ENCODE measurements at places on chromosomes 1 and 21.

- no peak for DNase-seq
Observed at GRCh38 chr1:205595435-205595834, 36.4 kb downstream of the ELK4 start.

- DNase-seq, result no peak
Observed at GRCh38 chr21:39631842-39632562, 19.3 kb downstream of the B3GALT5 start.

DNA sequence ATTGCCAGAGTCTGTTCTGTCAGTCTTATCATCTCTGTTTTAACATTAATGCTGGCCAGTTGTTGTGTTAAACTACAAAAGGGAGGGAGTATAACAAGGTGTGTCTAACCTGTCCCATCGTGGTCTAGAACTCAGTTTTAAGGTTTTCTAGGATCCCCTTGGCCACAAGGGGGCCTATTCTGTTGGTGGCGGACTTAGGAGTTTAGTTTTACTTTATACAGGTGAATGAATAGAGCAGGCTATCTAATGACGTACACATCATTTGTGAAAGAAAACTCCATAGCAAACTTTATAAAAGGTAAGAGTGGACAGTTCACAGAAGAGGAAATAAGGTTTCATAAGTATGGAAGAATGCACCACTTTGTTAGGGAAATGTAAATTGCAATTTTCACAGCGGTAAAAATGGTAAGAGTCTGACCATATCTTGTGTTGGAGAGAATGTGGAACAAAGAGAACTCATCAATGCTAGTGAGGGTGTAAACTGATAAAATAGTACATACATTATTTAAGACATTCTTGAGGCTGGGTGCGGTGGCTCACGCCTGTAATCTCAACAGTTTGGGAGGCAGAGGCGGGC lies 2.5 kb upstream of the ATF6 start:
- no peak for DNase-seq

DNA sequence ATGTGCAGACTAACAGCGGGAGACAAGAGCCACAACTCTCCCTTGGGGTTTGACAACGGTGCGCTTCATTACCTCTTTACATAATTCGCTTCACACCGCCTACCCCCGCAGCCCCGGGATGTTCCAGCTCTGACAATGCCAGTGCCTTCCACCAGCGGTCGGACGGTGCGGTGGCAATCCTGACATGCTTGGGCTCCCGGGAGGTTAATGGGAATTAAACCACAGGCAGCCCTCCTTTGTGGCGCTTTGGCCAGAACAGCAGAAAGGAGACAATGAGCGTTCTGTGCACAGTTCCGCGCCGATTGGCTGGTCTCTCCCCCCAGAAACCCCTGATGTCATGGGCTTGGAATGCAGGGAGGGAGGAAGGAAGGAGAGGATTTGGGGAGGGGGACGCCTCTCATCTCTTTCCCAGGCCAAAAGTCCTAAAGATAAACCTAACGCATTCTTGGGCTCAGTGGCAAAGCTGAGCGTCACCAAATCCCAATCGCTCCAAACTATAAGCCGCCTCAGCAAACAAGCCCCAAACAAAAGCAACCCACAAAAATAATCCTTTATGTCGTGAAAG lies 1.3 kb downstream of the CNN3 start:
- peak; percentile 15 for DNase-seq

DNA sequence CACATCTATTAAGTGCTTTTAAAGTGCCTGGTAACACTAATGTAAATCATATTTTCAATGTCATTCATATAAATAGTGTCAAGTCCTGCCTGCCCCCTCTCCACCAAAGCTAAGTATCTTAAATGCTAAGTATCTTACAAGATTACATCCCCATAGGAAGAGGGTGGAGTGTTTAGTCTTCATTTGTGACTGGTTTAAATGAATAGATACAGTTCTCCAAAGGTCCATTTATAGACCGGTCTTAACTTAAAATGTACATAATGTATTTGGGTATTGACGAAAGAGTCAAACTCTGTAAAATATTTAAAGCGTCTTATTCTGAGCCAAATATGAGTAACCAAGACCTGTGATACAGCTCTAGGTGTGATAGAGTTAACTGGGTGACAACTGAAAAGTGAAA lies 60.2 kb downstream of the POU2F1 start:
- no peak for DNase-seq

- no peak for DNase-seq
Observed at GRCh38 chr1:84686223-84686622, 4.0 kb downstream of the SSX2IP start.

- no peak for DNase-seq
Observed at GRCh38 chr21:46080171-46081021, 17.5 kb upstream of the COL6A2 start.

DNA sequence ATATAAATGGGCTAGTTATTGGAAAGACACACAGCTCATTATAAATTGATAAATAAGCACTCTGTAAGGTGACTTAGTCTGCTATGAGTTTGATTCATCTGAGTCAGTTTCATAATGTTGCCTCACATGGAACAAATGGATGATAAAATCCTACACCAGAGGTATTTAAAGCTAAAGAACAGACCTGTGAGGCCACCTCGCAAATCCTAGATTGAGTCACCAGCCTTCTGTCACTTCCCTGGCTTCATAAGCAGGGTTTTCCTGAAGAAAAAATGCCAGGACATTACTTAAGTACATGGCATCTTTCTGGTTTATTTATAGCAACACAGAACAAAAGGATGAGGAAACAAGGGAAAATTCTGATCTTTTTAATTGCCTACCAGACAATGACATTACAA lies 18.4 kb downstream of the CD2 start:
- no peak for DNase-seq

- DNase-seq, result no peak
Observed at GRCh38 chr1:36663772-36664430, 181.2 kb upstream of the CSF3R start.

- no peak for DNase-seq
Observed at GRCh38 chr1:53378061-53378460, 50.2 kb upstream of the LRP8 start.

GRCh38 chr1:245855846-245856730 lies 651.0 kb downstream of the SMYD3 start:
- no peak for DNase-seq

- no peak for DNase-seq
Observed at GRCh38 chr21:22763442-22763841, 1765.2 kb downstream of the NCAM2 start.

DNA sequence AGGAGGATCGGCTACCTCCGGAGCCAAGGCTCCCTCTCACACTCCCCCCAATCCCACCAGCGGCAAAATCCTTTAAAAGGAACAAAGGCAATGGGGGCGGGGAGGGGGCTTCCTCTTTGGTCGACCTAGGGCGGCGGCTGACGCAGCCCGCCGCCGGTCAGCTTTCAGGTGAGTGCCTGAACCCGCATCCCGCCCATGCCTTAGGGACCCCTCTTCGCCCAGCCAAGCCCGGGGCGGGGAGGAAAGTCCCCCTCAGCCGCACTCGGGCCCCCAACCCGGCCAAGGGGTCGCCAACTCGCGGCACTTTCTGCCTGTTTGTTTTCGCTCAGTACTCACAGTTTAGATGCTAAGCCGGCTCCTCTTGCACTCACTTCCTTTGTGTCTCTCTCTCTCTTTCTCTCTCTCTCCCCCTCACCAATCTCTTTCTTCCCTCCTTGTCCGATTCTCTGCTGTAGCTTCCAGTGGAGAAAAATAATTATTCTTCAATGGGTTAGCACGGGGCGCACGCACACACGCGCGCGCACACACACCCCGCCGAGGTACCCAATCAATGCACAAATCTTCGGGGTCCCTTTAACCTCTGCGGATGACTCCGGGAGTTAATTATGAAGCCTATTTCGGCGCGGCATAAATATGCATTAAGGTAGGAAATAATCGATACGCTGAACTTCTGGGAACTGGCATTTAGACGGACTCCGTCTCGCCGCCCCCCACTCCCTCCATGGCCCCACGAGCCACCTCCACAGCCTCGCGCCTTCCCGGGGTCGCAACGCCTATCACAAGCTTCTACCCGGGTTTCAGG lies at the start of gene BLACAT1:
Gene BLACAT1, minus strand, starts transcription at position 465 of the 802 bp plus-strand sequence.
- DNase-seq, result no peak

GRCh38 chr1:56531624-56532349 lies 47.6 kb downstream of the PLPP3 start:
- no peak for DNase-seq

- DNase-seq, result no peak
Observed at GRCh38 chr1:71324671-71325267, 243.9 kb upstream of the ZRANB2 start.

DNA sequence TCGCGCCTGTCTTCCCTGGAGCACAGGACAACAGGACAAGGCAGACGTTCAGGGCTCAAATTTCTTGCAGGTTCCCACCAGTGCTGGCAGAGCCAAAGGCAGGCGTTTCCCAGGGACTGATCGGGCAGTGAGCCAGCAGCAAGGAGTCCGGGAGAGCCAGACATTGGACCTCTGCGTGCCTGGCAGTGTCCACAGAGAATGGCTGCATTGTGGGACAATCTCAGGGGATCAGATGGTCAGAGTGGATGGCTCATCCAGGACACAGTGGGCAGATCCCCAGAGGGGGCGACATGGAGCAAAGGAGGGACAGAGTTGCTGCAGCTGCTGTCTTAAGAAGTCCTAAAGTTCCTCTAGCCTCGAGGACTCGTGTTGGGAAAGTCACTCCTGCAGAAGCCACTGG lies 4.6 kb downstream of the TMEM63A start:
- peak; percentile 19 for DNase-seq

GRCh38 chr1:63189677-63190076 lies 132.7 kb upstream of the FOXD3 start:
- DNase-seq, result peak; percentile 18

GRCh38 chr1:226670073-226670472 lies 69.0 kb downstream of the ITPKB start:
- DNase-seq, result no peak

- DNase-seq, result no peak
Observed at GRCh38 chr1:203046984-203047630, 20.8 kb downstream of the PPFIA4 start.

DNA sequence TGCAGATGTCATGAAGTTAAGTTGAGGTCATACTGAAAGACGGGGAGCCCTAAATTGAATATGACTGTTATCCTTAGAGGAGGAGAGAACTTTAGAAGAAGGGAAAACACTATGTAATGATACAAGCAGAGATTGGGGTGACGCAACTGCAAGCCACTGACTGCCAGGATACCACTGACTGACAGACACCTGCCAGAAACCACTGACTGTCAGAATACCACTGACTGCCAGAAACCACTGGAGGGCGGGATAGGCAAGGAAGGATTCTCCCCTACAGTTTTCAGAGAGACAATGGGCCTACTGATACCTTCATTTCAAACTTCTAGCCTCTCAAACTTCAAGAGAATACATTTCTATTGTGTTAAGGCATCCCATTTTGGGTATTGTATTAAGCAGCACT lies 388.7 kb downstream of the USH2A start:
- no peak for DNase-seq

- no peak for DNase-seq
Observed at GRCh38 chr1:222058249-222058648, 316.4 kb upstream of the DUSP10 start.

DNA sequence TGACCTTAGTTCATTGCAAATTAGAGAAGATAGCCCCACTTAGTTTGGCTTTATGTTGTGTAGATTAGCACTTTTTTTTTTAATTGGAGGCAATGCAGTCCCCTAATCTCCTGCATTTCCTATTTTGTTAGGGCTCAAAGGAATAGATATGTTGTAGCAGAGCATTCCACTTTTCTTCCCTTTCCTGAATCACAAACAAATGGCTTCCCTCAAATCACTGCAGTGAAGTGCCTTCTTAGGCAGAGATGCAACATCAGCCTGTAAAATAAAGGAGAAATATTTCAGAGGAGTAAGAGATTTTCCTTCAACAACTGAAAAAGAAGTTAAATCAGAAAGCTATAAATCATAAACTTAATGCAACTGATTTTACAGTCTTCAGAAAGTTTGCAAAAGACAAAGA lies 271.8 kb upstream of the C1orf105 start:
- DNase-seq, result no peak

- no peak for DNase-seq
Observed at GRCh38 chr1:244047621-244048255, 3.3 kb upstream of the ZBTB18 start.

DNA sequence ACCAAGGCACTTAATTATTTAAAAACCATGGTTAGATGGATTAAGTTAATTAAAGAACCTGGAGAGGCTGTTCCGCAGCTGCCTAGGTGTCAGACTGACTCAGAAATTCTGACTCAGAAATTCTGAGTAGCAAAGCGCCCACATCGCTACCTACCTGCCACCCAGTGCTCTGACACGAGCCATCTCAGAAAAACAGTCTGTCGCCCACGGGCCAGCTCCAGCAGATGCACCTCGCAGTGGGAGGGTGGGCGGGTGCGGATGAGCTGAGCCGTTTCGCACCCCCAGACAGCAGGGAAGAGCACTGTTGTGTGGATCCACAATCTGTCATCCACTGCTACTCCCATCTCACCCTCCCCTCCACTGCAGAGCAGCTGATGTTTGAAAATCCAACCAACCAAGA lies 13.5 kb downstream of the KCNK1 start:
- DNase-seq, result no peak

GRCh38 chr1:237219751-237220642 lies 178.0 kb downstream of the RYR2 start:
- DNase-seq, result no peak

- DNase-seq, result no peak
Observed at GRCh38 chr21:32958288-32959002, 67.3 kb upstream of the OLIG2 start.

GRCh38 chr21:38351961-38352521 lies 95.2 kb downstream of the KCNJ15 start:
- no peak for DNase-seq

DNA sequence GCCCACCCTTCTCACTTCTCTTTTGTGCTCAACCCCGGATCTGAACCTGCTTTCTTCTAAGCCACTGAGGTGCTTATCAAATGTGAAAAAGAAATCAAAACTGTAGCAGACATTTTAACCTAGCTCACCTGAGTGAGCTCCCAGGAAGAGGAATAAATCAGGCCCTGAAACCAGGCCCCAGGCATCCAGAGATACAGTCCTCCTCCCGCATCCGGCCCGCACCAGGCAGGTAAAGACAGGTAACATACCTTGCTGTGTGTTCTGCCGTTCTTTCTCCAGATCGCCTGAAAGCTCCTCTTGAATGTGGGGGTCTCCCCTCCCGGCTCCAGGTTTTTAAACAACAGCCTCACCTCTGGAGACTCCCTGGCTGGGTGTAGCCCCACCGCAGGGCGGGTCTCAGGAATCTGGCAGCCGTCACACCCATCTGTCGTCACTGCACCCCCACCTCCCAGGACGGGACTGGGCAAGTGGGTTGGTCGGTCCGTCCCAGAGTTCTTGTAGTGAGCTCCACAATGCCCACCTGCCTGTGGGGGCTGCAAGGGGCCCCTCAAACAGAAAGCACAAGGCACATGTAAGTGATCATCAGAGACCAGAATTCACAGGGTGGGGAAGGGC lies at the start of gene LAMB3:
Gene LAMB3, minus strand, starts transcription at position 305 of the 615 bp plus-strand sequence. CDS start 1,481 bp downstream, outside the sequence.
- no peak for DNase-seq

- DNase-seq, result peak; percentile 37
Observed at GRCh38 chr1:52632732-52633290, at the start of gene SHISAL2A. Gene SHISAL2A, plus strand, starts transcription at chr1:52633168. Its CDS starts 326 bp downstream, at chr1:52633494.

GRCh38 chr1:233209481-233209880 lies 86.0 kb downstream of the PCNX2 start:
- no peak for DNase-seq

GRCh38 chr1:15028102-15028501 lies 125.4 kb upstream of the TMEM51 start:
- DNase-seq, result no peak

All from NCI-H1930 (cell line).